Activated CD8-positive, alpha-beta memory T cell treated with anti-CD3 and anti-CD28 coated beads for 24 hours (primary cell): ENCODE measurements at places on chromosomes 1 and 21.

DNA sequence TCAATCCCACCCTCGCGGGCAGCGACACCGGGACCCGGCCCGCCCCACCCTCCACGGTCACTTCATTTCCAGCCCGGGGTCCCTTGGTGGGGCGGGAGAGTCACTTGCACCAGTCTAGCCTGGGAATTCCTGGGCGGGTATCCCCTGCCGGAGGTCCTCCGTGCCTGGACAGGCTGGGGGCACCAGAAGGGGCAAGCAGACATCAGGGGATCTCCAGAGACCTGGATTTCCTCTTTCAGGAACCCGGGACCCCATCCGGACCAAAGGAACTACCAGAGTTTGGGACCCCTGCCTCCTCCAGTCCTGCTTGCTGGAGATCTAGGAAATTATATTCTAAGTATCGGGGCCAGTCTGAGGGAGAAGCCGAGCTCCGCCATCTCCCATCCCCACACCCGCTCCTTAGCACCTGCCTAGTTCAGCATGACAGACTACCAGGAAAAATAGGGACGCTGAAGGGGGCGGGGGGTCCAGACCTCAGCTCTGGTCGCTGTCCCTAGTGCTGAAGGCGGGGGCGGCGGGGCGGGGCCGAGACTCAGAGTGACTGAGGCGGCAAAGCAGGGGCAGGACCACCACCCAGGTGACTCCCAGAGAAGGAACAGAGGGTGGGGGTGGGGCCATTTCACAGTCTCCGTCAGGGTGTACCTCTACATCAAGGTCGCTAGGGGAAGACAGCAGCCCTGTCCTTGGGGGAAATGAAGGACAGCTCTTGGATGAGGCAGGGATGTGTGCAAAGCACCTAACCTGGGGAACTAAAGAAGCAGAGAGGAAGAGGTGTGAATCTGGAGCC, 832 bp downstream of the HCN3 start:
- DNase-seq: peak; percentile 87

DNA sequence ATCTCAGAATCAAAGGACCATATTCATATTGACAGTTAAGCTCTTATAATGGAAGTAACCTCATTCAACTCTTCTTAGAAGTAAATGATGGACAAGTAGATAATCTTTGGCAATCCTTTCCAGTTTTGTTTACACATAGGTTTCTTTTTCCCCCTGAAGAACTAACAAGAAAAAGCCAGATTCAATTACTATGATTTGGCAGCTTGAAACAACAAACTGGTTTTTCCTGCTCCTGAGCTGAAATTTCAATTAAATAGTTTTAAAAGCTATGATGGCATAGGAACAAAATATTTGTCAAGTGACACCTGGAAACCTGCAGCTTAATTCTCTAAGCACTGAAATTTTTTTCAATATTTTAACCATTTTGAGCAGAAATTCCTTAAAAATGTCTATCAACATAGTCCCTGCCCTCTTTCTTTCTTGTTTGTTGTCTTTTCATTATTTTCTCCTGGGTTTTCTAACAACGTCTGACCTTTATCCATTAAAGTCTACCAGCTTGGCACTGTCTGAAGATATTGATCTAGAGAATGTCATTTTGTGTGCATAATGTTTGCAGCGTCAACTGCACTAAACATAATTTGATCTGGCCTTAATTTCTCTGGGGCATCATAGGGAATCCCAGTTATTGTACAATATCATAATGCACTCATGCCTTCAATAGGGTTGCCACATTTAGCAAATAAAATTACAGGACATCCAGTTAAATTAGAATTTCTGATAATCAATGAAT, 4.0 kb upstream of the SLC35A3 start:
- no peak for DNase-seq

- no peak for DNase-seq
Measured at GRCh38 chr1:4428711-4429110, 225.7 kb upstream of the AJAP1 start.

DNA sequence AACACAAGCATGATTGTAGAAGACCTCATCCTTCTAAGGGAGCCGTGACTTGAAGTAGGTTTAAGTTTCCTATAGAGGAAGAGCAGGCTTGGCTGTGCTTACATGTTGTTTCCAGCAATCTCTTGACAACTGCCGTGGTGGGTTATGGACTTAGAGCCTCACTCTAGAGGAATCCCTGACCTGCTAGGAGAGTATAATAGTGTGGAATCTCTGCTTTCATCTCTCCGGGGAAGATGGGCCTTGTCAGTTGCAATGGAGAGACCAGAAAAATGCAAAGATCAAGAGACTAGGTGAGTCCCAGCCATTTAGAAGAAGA, 137.6 kb downstream of the MIS18A start:
- no peak for DNase-seq

DNA sequence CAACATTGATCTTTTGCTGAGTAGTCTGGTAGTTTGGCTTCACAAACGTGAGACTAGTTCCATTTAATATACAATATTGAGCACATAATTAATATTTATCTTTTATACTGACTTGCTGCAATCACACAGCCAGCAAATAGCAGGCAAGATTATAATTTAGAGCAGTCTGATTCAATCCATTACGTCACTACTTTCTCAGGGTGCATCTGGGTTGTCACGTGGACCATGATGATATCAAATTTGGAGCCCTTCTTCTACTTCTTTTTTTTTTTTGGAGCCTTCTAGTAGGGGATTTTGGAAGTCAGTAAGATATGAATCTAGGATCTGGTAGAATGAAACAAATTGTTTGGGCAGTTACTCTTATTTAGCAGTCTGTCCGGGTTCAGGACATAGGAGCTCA, 100.6 kb upstream of the SLC5A9 start:
- DNase-seq: no peak

DNA sequence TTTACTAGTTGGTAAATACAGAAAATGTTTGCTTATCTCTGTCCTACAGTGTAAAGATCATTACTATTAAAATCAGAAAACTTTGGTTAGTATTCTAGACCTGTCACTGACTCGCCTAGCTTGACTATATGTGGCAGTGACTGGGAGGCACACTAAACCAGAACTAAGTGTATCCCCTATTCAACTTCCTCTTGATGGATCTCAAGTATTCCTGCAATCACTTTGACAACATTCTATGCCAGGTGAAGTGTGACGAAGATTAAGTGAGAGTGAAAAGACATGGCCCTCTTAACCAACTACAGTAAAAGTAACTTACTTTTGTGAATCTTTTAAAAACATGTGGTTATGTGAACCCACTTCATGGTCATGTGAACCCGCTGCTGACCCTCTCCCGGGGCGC, 223.0 kb upstream of the ADAMTS5 start:
- no peak for DNase-seq

- no peak for DNase-seq
Measured at GRCh38 chr1:19938472-19938871, 15.1 kb upstream of the PLA2G2E start.

- no peak for DNase-seq
Measured at GRCh38 chr1:111354584-111354983, 63.9 kb downstream of the CHIA start.

DNA sequence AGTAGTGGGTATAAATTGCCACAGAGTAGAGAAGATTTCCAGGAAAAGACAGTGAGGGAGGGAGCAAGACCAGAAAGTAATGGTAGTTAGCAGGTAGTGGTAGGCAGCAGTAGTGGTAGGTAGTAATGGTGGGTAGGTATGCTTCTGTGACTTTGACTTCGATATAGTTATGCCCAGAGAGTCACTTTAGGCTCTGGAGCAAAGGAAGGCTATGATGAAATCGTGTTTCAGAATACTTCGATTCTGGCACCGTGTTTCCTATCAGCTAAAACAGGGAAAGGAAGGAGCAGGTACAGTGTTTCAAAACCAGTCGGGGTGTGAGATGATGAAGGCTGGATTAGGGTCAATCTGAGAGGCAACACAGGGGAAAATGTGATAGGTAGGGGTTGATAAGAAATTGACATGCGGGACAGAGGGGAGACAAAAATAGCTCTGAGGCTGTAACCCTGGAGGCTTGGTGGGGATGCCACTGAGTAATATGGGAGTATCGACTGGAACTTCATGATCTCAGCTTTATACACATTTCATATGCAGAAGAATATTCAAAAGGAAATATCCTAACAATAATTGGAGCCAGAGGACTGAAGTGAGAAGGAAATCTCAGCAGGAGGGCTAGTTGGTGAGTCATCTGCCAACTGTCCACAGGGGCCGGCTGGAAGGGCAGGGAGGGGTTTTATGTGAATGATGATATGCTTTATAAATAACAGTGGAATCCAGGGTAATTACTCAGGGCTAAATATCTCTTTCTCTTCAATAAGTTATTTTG, 25.2 kb upstream of the TRIM45 start:
- DNase-seq: no peak

DNA sequence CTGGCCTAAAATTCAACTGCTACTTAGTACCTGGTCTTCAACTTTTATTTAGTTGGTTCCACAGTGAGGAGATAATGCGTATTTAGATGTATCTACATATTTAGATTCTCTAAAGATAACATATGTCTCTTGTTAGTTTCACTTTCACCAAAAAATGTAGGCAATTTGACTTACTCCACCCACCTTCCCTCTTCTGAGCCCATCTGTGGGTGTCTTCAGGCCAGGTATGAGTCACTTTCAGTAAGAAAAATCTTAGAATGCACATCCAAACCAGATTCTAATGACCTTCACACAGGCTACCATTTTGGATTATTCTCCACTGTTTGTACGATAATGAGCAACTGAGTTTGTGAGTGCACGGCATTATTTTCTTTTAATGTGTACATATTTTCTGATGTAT, 501.7 kb downstream of the NEGR1 start:
- DNase-seq: no peak

DNA sequence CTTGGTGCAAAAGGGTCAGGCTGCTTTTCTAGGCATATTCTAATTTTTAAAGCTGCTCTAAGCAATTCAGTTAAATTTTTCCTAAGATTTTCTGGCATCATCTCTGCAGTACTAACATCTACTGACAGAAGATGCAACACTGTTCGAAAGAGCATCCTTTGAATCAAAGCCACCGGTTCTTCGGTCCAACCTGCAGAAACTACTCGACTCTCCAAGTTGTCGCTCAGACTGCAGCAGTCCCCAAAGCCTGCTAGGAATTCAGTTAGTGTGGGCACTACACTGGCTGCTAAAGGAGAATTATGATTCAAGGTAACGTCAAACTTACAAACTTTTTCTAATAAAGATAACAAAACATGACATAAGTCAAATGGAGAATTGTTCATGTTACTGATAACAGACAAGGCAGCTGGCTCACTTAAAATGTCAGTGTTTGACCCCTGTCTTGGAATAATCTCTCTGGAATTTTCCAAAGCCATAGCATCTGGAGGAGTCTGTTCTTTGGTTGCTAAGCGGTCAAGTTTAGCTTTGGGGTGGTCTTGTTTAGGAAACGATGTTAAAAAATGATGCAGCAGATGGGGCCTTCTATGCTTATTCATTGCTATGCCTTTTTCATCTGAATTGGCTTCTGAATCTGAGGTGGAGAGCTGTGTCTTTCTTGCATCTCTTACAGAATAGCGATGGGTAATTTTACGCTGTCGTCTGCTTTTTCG, 56.9 kb downstream of the LYST start:
- DNase-seq: no peak
